Left renal pelvis (tissue), 4 donors: ENCODE measurements at places on chromosomes 2 and 18. TPM values are rescaled to one million over a fixed set of nuclear protein-coding genes. Genes with fewer than 3 reads are reported as not detected.
A peak's percentile ranks its signal among the peaks of the same experiment; 100 is the strongest.

The HAAO gene
- 25.2 TPM for polyA plus RNA-seq

The RAB6C gene
- polyA plus RNA-seq = 0.30 TPM

The BUB1 gene
- polyA plus RNA-seq = 22.9 TPM

The IL36A gene
- polyA plus RNA-seq = not detected

The CASP10 gene
- polyA plus RNA-seq = 8.0 TPM

The MALL gene
- 13.6 TPM for polyA plus RNA-seq

The ZNF521 gene
- polyA plus RNA-seq = 44.1 TPM

The NCK2 gene
- 59.0 TPM for polyA plus RNA-seq

DNA sequence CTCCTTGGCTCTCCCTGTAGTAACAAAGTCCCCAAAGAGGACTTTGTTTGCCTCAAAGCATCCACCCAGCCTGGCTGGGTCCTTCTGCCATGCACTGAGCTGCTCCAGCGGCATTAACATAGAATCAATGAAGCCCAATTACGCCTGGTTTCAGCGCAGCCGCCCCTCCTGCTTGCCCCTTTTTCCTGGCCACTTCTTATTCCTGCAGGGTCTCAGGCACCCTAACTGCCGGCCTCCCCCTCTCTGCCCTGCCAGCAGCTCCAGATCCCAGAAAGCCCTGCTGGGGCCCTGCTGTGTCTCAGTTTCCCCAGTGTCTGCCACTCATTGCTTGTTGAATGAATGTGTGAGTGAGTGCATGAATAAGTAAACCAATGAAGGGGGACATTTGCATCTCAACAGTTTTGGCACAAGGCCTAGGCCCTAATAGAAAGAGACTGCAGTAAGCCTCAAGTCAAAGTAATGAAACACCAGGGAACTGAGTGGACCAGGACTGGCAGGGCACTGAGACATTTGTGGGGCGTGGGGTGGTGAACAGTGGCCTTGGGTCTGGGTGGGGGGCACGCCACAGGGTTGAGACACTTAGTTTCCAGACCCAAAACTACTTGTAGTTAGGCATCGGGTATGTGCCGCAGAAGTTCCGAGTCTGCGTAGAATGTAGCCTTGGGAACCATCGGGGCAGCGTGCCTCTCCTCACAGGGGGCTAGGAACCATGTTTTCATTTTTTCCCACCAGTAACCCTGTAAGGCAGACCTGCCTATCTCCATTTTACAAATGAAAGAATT lies 60.6 kb downstream of the SMAD7 start:
- DNase-seq = no peak

- no peak for DNase-seq
Measured at GRCh38 chr2:99386011-99386410, 48.8 kb downstream of the EIF5B start.

GRCh38 chr2:3024401-3024935 lies 353.1 kb downstream of the EIPR1 start:
- DNase-seq = no peak

DNA sequence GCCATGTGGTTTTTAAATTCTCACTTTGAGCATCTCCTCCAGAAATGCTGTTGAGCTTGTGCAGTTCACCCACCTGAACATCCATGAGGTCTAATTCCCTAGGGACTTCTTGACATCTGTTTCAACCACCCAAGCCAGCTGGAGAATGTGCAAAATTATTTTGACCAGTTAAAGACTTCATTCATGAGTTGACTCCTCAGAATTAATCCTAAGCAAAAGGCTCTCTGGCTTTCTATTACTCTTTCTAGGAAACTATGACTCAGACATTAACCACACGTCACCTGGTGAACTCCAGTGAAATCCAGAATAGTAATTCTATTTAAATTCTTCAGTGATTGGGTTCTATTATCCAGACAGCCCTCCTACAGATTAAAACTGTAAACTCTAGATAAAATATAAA lies 247.5 kb downstream of the NBAS start:
- DNase-seq = no peak

GRCh38 chr2:218033208-218033589 lies 30.4 kb upstream of the TNS1 start:
- DNase-seq = no peak

GRCh38 chr2:84792856-84793522 lies 87.9 kb downstream of the TRABD2A start:
- no peak for DNase-seq

DNA sequence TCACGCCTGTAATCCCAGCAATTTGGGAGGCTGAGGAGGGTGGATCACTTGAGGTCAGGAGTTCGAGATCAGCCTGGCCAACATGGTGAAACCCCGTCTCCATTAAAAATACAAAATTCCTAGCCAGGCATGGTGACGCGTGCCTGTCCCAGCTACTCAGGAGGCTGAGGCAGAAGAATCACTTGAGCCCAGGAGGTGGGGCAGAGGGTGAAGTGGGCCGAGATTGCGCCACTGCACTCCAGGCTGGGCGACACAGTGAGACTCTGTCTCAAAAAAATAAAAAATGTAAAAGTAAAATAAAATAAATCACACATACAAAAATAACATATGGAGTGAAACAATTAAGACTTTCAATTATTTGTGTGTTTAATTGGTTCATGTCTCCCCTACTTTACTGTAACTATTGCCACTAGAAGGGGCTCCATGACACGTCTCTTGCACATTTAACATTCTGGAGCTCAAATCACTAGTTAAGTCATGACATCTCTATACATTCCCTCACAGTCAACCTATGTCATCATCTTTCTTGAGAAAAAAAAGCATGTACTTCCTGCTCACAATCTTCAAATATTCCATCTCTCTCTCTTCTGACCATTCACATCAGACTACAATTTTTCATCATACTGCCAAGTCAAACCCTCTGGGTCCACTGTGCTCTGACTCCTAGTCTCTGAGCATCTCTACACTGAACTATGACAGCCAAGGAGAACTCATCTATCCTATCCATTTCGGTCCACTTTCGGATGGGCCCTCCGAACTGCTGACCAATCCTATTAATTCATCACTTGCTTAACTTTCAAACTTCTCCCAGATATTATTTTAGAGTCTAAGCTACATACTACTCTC lies 6.7 kb downstream of the GFPT1 start:
- no peak for DNase-seq

DNA sequence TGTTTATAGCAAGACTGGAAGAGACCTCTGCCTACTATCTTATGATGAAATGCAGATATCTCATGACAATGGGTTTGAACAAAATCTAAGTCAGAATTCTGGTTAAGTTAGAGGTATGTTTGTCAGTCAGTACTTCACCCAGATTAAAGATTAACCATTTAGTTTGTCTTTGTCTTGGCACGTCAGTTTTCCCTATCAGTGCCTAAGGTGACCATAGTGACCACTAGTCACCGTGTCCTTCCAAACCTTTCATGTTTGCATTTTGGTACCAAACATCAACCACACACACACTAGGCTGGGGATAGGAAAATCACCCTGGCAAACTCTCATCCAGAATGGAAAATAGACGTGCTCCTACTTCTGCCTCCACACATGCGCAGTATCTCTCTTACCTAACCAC lies 248.9 kb downstream of the PIEZO2 start:
- DNase-seq = no peak

DNA sequence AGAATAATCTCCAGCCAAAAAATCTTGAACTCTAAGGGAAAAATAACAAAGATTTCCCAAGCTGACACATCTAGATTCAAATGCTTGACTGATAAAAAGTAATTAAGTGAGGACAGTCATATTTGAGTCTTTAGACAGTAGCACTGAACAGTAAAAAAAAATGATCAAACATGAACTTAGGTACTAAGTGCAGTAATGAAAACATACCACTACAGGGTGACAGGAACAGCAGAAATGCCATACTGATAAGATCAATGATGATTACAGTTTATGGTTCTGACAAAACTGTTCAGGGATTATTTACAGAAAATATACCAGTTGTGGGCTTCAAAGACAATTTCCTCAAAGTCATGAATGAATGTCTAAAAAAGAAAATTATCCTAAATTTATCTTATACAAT lies 80.3 kb downstream of the OSBPL1A start:
- DNase-seq = no peak

GRCh38 chr2:206611736-206612135 lies 30.6 kb upstream of the FAM237A start:
- no peak for DNase-seq

- DNase-seq = no peak
Measured at GRCh38 chr2:234968631-234969305, 17.0 kb downstream of the SH3BP4 start.

GRCh38 chr2:17538844-17539554 lies 1.5 kb upstream of the VSNL1 start:
- peak; percentile 77 for DNase-seq

GRCh38 chr2:118865106-118865505 lies 17.7 kb upstream of the EN1 start:
- DNase-seq = no peak

DNA sequence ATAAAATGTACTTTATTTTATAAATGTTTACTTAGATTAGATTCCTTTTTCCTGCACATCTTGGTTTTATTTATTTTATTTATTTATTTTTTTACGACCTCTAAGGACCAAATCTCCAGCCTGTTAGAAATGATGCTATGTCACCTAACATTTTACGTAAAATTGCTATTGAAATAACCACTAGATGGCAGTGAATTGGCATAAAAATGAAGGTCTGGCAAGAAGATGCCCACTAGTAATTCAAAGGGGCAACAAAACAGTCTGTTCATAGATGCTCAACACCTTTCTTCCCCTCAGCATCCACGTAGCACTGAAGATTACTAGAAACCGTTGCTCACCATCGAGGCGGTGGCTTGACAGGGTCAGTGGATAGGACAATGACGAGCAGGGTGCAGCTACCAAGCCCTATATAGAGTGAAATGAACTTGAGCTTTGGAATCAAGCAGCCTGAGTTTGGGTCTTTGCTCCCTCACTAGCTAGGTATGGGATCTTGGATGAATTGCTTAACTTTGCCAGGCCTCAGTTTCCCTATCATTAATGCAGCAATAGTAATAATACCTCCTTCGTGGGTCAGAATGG lies 128.7 kb upstream of the L3MBTL4 start:
- no peak for DNase-seq

- no peak for DNase-seq
Measured at GRCh38 chr2:99420751-99421299, 69.0 kb downstream of the REV1 start.

- no peak for DNase-seq
Measured at GRCh38 chr2:12071318-12071717, 324.9 kb downstream of the LPIN1 start.

GRCh38 chr2:241149675-241149924 lies 328 bp upstream of the PASK start:
- no peak for DNase-seq

DNA sequence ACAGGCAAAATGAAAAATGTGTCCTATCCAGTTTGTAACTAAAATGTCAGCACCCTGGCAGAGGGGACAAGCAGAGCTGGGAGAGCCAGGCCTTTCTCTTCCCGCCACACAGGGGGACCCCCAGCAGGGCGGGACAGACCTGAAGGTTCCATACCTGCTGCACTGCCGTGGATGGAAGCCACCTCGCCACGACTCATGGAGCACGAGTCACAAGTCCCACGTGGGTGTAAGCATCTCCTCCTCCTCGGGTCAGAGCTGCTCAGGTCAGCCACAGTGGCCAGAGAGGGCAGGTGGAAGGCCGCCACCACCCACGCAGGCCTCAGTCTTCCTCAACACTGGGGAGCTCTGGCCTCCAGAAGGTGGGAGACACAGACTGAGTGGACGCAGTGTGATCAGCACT lies 21.0 kb downstream of the C1QL2 start:
- DNase-seq = no peak

GRCh38 chr2:200320344-200320743 lies 13.9 kb downstream of the SPATS2L start:
- DNase-seq = no peak

GRCh38 chr2:25897506-25897905 lies 19.2 kb upstream of the ASXL2 start:
- DNase-seq = no peak

- no peak for DNase-seq
Measured at GRCh38 chr2:62794791-62795190, 89.3 kb downstream of the EHBP1 start.

DNA sequence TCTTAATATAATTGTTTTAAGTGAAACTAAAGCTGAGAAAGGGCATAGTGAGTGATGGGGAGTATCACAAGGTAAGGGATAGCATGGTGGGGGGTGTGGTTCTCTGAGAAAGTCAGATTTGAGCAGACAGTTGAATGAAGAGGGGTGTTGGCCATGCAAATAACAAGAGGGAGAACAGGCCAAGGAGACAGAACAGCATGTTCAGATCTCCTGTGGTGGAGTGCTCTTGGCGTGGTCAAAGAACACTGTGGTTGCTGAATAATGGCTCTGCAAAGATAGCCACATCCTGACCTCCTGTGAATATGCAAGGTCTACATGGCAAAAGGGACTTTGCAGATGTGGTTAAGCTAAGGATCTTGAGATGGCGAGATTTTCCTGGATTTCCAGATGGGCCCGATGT lies 389.2 kb downstream of the TMEM182 start:
- DNase-seq = no peak

- DNase-seq = no peak
Measured at GRCh38 chr2:230660294-230661060, 52.2 kb upstream of the CAB39 start.

DNA sequence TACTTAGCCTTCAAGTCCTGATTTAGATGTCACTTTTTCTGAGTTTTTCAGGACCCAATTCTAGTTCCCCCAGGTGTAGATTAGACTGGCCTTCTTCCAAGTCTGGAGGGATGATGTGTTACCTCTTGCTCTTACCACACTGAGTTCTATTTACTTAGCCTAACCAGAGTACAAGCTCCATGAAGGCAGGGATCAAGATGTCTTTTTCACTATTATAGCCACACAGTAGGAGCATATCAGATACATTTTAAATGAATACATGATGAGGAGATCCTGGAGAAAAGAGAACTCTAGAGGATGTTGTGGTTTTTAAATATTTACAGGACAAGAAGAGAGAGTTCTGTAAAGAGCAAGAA lies 30.3 kb downstream of the TMEM87B start:
- no peak for DNase-seq

DNA sequence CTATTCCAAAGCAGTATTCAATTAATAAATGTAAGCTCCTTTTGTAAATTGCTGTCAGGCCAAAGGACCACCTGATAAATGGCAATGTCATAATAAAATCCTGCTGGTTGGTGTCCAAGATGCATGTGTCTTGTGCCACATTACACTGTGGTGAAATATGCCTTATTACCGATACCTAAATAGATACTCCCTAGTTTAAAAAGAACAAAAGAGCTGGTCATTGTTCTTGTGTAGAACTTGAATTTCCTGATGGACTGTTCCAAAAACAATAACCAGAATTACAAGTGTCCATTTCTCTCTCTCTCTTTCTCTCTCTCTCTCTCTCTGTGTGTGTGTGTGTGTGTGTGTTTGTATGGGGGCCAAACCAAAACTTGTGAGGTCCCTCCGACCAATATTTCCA lies 13.8 kb upstream of the LPIN1 start:
- DNase-seq = no peak

- no peak for DNase-seq
Measured at GRCh38 chr18:9914334-9914583, 443 bp downstream of the VAPA start.

- no peak for DNase-seq
Measured at GRCh38 chr2:179233626-179234430, 30.8 kb downstream of the SESTD1 start.

GRCh38 chr2:238816291-238816690 lies 31.6 kb upstream of the TWIST2 start:
- DNase-seq = no peak
